ENCODE measurements at places on chromosomes 4 and X.
A peak's percentile ranks its signal among the peaks of the same experiment; 100 is the strongest.

DNA sequence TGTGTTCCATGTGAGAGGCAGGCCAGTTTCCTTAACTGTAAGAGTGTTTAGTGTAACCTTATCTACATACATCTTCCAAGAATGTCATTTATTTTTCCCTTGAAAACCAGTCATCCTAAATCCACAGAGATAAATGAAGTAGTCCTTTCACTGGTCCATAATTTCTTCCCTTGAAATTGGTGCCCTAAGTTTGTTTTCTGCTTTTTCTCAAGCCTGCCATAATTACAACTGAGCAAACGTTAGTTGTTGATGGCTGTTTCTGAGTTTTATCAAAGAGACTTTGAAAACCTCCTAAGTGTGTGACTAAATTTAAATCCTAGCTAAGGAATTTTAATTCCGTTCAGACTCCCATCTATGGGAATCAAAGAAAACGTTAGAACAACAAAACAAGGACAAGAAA lies 3.6 kb upstream of the TDO2 start:
- H3K27me3 ChIP-seq: no peaks in the 10 kb centered on the region
- H3K4me3 ChIP-seq: no peak overlapping the region
- H3K4me1 ChIP-seq: peaks cover 22% of the 10 kb centered on the region
- peaks cover 7% of the 10 kb centered on the region for H3K36me3 ChIP-seq
- no peak for DNase-seq
- peak overlapping the region; percentile 81 for H3K27ac ChIP-seq

DNA sequence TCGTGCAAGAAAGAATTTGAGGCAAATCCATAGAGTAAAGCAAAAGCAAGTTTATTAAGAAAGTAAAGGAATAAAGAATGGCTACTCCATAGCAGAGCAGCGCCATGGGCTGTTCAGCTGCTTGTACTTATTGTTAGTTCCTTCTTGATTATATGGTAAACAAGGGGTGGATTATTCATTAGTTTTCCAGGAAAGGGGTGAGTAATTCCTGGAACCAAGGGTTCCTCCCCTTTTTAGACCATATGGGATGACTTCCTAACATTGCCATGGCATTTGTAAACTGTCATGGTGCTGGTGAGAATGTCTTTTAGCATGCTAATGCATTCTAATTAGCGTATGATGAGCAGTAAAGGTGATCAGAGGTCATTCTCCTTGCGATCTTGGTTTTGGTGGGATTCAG lies 23.5 kb upstream of the CEP135 start:
- no peaks in the 10 kb centered on the region for H3K36me3 ChIP-seq
- H3K4me1 ChIP-seq: peaks cover 4% of the 10 kb centered on the region
- DNase-seq: no peak
- no peak overlapping the region for H3K27ac ChIP-seq

DNA sequence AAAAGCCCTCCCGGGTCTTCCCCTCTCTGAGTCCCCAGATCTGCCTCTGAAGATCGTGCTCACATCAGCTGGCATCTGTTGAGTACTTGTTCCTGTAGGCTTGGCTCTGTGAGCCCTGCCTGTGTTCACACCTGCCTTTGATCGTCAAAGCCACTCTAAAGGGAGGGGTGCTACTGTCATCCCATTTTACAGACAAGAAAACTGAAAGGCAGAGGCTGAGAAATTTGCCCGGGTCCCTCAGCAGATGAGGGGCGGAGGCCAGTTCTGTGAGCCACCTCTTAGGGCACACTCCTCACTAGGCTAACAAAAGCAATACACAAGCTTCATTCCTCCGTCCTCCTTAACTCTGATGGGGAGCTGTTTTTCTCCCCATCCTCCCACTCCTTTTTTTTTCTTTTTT lies 655 bp downstream of the CYTL1 start:
- DNase-seq: no peak
- H3K27ac ChIP-seq: no peak overlapping the region
- peak overlapping the region; percentile 36 for H3K4me3 ChIP-seq
- no peaks in the 10 kb centered on the region for H3K36me3 ChIP-seq

DNA sequence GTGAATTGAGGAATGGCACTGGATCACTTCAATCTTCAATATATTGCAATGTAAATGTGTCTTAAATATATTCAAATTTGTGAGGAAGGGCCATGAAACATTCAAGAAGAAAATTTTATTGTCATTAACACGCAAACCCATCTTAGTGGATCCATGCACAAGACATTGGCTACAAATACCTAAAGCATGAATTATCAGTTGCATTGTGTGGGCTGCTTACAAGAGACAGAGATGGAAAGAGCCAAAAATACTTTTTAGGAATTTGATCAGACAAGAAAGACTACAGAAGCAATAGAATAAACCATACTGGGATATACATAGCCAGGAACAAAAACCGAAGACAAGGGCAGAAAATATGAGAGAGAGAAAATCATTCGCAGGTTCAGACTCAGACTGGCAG lies 616.2 kb upstream of the GRIA3 start:
- H3K27ac ChIP-seq: no peak overlapping the region
- H3K4me3 ChIP-seq: no peak overlapping the region
- H3K4me1 ChIP-seq: no peaks in the 10 kb centered on the region
- H3K36me3 ChIP-seq: no peaks in the 10 kb centered on the region
- no peak for DNase-seq

GRCh38 chrX:110404376-110404775 lies 45.7 kb downstream of the RTL9 start:
- no peak for DNase-seq
- no peak overlapping the region for H3K27ac ChIP-seq
- no peak overlapping the region for H3K4me3 ChIP-seq
- peaks cover 29% of the 10 kb centered on the region for H3K4me1 ChIP-seq
- H3K27me3 ChIP-seq: no peaks in the 10 kb centered on the region
- H3K36me3 ChIP-seq: no peaks in the 10 kb centered on the region

GRCh38 chr4:71941001-71941400 lies 90.8 kb upstream of the NPFFR2 start:
- no peak overlapping the region for H3K4me3 ChIP-seq
- no peaks in the 10 kb centered on the region for H3K36me3 ChIP-seq
- DNase-seq: no peak
- no peak overlapping the region for H3K27ac ChIP-seq
- H3K27me3 ChIP-seq: no peaks in the 10 kb centered on the region

- no peaks in the 10 kb centered on the region for H3K36me3 ChIP-seq
- no peak overlapping the region for H3K27ac ChIP-seq
- DNase-seq: no peak
- H3K4me1 ChIP-seq: no peaks in the 10 kb centered on the region
- no peaks in the 10 kb centered on the region for H3K27me3 ChIP-seq
- no peak overlapping the region for H3K4me3 ChIP-seq
Observed at GRCh38 chrX:119041175-119041574, 31.6 kb upstream of the CT47C1 start.

DNA sequence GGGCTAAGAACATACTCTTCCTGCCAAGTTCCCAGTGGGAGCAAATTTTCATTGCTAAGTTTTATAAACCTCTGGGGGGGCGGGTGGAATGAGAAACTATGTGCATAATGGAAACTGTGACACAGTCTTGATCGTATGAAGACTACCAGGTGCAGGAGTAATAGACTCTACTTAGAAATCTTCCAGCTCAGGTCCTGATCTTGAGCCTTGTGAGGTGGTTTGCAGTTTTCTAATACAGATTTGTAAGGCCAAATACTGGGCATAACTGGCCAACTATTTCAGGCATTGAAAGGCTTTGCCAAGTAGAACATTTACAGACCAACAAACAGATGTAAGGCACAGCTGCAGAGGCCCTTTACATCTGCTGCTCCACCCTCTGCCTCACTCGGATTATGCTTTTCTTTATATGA lies 89.7 kb upstream of the CBR4 start:
- H3K27ac ChIP-seq: no peak overlapping the region
- peaks cover 36% of the 10 kb centered on the region for H3K36me3 ChIP-seq
- no peak for DNase-seq

- DNase-seq: no peak
- no peaks in the 10 kb centered on the region for H3K4me1 ChIP-seq
- no peaks in the 10 kb centered on the region for H3K36me3 ChIP-seq
- no peak overlapping the region for H3K4me3 ChIP-seq
- H3K27ac ChIP-seq: no peak overlapping the region
Observed at GRCh38 chrX:119885554-119886428, 9.9 kb upstream of the AKAP14 start.

DNA sequence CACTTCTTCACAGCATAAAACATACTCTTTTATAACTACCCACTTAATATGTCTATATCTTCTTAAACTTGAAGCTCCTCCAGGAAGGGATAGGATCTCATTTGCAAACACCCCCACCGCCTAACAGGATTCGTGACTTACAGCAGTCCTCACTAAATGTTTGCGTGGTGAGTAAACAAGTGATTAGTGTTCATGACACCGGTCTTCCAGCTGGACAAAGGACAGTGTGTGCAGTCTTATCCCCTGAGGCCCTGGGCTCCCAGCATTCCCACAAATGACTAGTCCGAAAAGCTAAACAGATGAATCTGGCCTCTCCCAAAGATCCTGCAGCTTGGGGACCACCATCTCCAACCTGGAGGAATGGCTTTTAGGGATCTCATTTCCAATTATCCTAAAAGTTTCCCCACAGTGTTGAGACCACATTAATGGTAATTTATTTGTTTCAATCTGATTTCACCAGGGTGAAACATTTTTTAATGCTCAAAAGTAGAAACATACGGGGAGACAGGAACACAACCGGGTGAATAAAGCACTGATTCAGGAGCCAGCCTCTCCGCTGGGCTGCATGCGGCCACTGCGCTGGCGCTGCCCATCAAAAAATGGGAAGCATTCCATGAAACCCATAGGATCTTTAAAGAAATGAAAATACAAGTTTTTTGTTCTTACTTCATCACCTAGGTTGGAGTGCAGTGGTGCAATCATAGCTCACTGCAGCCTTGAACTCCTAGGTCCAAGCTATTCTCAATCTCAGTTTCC lies 69.2 kb downstream of the HADH start:
- H3K4me1 ChIP-seq: no peaks in the 10 kb centered on the region
- DNase-seq: no peak
- H3K36me3 ChIP-seq: peaks cover 5% of the 10 kb centered on the region
- H3K27me3 ChIP-seq: no peaks in the 10 kb centered on the region
- no peak overlapping the region for H3K4me3 ChIP-seq

GRCh38 chr4:629636-629914 lies 4.2 kb downstream of the PDE6B start:
- no peaks in the 10 kb centered on the region for H3K4me1 ChIP-seq
- H3K36me3 ChIP-seq: no peaks in the 10 kb centered on the region
- H3K4me3 ChIP-seq: no peak overlapping the region
- H3K27ac ChIP-seq: no peak overlapping the region

GRCh38 chr4:185039508-185040273 lies 21.4 kb downstream of the HELT start:
- peaks cover 4% of the 10 kb centered on the region for H3K4me1 ChIP-seq
- H3K4me3 ChIP-seq: peak overlapping the region; percentile 16

- no peak overlapping the region for H3K27ac ChIP-seq
- H3K4me1 ChIP-seq: no peaks in the 10 kb centered on the region
- no peak for DNase-seq
- H3K27me3 ChIP-seq: peaks cover 1% of the 10 kb centered on the region
Observed at GRCh38 chr4:73019462-73020047, 50.0 kb downstream of the COX18 start.

- peaks cover 34% of the 10 kb centered on the region for H3K36me3 ChIP-seq
- no peak overlapping the region for H3K4me3 ChIP-seq
- H3K27me3 ChIP-seq: no peaks in the 10 kb centered on the region
- no peak for DNase-seq
- no peak overlapping the region for H3K27ac ChIP-seq
- peaks cover 12% of the 10 kb centered on the region for H3K4me1 ChIP-seq
Observed at GRCh38 chr4:102717448-102718092, 43.2 kb downstream of the MANBA start.

DNA sequence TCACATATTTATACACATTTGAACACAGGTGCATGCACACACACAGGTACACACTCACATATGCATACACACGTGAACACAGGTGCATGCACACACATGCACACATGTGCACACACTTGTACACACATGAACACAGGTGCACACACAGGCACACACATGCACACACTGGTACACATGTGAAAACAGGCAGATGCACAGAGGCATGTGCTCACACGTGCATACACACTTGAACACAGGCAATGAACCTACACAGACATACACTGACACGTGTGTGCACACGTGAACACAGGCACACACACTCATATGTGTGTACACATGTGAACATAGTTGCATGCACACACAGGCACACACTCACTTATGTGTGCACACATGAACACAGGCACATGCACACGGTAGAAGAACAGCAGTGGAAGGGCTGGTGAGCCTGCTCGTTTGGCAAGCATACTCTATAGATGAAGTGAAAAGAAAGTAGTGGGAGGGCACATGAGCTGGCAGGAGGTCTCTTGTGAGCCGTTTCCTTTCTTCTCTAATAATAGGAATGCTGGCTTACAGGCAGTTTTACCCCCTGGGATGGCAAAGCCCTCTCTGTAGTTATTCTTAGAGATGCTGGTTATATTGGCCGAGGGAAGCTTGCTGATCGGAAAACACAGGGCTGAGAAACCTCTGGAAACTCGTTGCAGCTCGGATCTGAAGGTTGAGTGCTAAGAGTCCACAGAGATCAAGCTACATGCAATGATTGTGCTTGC lies 279.6 kb upstream of the CLNK start:
- peaks cover 3% of the 10 kb centered on the region for H3K27me3 ChIP-seq
- H3K36me3 ChIP-seq: no peaks in the 10 kb centered on the region
- no peak overlapping the region for H3K4me3 ChIP-seq
- H3K4me1 ChIP-seq: peaks cover 16% of the 10 kb centered on the region

GRCh38 chrX:40117715-40118285 lies 20.0 kb upstream of the BCOR start:
- H3K27me3 ChIP-seq: no peaks in the 10 kb centered on the region
- no peaks in the 10 kb centered on the region for H3K4me1 ChIP-seq
- DNase-seq: no peak
- H3K36me3 ChIP-seq: no peaks in the 10 kb centered on the region

DNA sequence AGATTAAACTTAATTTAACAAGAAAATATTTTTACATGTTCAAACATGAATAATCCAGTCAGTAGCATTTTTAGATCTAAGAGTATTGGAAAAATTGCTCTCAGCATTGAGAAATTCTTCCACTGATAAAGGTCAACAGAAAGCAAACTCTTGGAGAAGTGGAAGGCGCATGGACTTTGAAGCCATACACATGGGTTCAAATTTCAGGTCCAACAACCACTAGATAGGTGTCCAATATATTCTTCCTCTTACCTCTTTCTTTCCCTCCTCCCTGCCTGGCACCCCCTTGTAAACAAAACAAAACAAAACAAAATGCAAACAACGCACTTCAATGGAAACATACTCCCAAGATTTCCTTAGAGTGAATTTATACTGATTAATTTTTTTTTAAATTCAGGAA lies 28.4 kb upstream of the PRSS48 start:
- DNase-seq: no peak
- H3K4me1 ChIP-seq: no peaks in the 10 kb centered on the region
- H3K36me3 ChIP-seq: no peaks in the 10 kb centered on the region
- H3K27ac ChIP-seq: no peak overlapping the region
- no peak overlapping the region for H3K4me3 ChIP-seq
- H3K27me3 ChIP-seq: no peaks in the 10 kb centered on the region

- peaks cover 5% of the 10 kb centered on the region for H3K4me1 ChIP-seq
- H3K27ac ChIP-seq: no peak overlapping the region
- H3K36me3 ChIP-seq: no peaks in the 10 kb centered on the region
- no peak for DNase-seq
Observed at GRCh38 chrX:105754286-105754964, 67.9 kb upstream of the NRK start.

All from mesothelial cell of epicardium (in vitro differentiated cells).